Lung (tissue), 17 donors: ENCODE measurements at places on chromosomes 3 and 15. TPM values are rescaled to one million over a fixed set of nuclear protein-coding genes. Genes with fewer than 3 reads are reported as not detected.

Gene CHRD
- 6.7 TPM for total RNA-seq

DNA sequence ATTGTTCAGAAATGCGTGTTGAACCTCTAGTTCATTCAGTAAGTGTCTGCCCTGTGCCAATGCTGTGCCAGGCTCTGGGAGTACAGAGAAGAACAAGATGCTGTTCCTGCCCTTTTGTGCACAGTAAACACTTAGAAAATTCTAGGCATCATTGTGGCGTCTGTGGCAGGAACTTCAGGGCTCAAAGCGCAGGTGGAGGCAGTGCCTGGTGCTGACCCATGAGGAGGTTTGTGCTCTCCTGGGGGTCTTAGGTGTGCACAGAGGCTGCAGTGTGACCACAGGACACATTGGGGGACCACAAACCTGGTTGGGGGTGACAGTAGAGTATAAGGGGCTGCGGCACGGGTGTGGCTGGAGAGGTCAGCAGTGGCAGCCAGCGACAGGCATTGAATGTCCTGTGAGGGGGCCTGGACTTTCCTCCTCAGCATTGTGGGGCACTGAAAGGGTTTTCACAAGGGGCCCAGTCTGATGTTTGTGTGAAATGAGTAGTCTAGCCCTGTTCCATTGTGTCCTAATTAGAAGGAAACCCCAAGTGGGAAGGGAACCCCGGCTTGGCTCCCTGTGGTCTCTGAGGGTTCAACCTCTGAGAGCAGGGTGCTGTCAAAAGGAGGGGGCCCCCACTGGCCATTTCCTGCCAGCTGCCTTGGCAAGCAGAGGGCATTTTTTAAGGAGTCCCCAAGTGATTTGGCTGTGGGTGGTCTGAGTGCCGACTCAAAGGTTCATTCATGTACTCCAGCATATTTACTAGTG lies 20.9 kb downstream of the MRAS start:
- H3K4me3 ChIP-seq = no peak overlapping the region
- no peaks in the 10 kb centered on the region for H3K27me3 ChIP-seq
- no peaks in the 10 kb centered on the region for H3K36me3 ChIP-seq
- peaks cover 25% of the 10 kb centered on the region for H3K4me1 ChIP-seq

Gene GOLGA8K
- total RNA-seq = 2.5 TPM

- H3K4me3 ChIP-seq = no peak overlapping the region
- H3K36me3 ChIP-seq = no peaks in the 10 kb centered on the region
- DNase-seq = no peak
- no peaks in the 10 kb centered on the region for H3K4me1 ChIP-seq
- no peaks in the 10 kb centered on the region for H3K27me3 ChIP-seq
Observed at GRCh38 chr3:23175341-23176083, 27.6 kb upstream of the UBE2E2 start.

GRCh38 chr3:35448121-35448520 lies 191.2 kb upstream of the ARPP21 start:
- H3K36me3 ChIP-seq = no peaks in the 10 kb centered on the region
- H3K4me3 ChIP-seq = no peak overlapping the region
- no peaks in the 10 kb centered on the region for H3K27me3 ChIP-seq
- H3K4me1 ChIP-seq = no peaks in the 10 kb centered on the region
- DNase-seq = no peak

Gene NR2F2
- total RNA-seq = 73.5 TPM

GRCh38 chr3:155690921-155691320 lies 54.0 kb downstream of the PLCH1 start:
- H3K27me3 ChIP-seq = no peaks in the 10 kb centered on the region
- DNase-seq = no peak
- H3K4me1 ChIP-seq = no peaks in the 10 kb centered on the region
- H3K27ac ChIP-seq = no peak overlapping the region
